ENCODE measurements at places on chromosomes 2 and 18. TPM values are rescaled to one million over a fixed set of nuclear protein-coding genes. Genes with fewer than 3 reads are reported as not detected.
A peak's percentile ranks its signal among the peaks of the same experiment; 100 is the strongest.

CFAP221 gene
- total RNA-seq: not detected

GRCh38 chr2:39893616-39894015, 114.6 kb upstream of the THUMPD2 start:
- no peak for DNase-seq
- no peak overlapping the region for H3K27ac ChIP-seq
- H3K36me3 ChIP-seq: no peaks in the 10 kb centered on the region
- H3K4me1 ChIP-seq: no peaks in the 10 kb centered on the region

GTF2A1L gene
- total RNA-seq: 0.11 TPM

- H3K27me3 ChIP-seq: peaks cover 13% of the 10 kb centered on the region
- H3K27ac ChIP-seq: no peak overlapping the region
- H3K4me1 ChIP-seq: no peaks in the 10 kb centered on the region
- no peaks in the 10 kb centered on the region for H3K36me3 ChIP-seq
Observed at GRCh38 chr2:222049946-222050345, 248.9 kb downstream of the PAX3 start.

GRCh38 chr2:112138159-112139032, at the start of gene FBLN7:
Gene FBLN7, plus strand, starts transcription at chr2:112138385. Its CDS starts 271 bp downstream, at chr2:112138656.
- no peak for DNase-seq
- H3K36me3 ChIP-seq: no peaks in the 10 kb centered on the region
- H3K27me3 ChIP-seq: peaks cover 11% of the 10 kb centered on the region
- peak within 1 kb of the TSS; percentile 38 for H3K4me3 ChIP-seq
- peaks cover 6% of the 10 kb centered on the region for H3K4me1 ChIP-seq

PROC gene
- not detected for total RNA-seq

DNA sequence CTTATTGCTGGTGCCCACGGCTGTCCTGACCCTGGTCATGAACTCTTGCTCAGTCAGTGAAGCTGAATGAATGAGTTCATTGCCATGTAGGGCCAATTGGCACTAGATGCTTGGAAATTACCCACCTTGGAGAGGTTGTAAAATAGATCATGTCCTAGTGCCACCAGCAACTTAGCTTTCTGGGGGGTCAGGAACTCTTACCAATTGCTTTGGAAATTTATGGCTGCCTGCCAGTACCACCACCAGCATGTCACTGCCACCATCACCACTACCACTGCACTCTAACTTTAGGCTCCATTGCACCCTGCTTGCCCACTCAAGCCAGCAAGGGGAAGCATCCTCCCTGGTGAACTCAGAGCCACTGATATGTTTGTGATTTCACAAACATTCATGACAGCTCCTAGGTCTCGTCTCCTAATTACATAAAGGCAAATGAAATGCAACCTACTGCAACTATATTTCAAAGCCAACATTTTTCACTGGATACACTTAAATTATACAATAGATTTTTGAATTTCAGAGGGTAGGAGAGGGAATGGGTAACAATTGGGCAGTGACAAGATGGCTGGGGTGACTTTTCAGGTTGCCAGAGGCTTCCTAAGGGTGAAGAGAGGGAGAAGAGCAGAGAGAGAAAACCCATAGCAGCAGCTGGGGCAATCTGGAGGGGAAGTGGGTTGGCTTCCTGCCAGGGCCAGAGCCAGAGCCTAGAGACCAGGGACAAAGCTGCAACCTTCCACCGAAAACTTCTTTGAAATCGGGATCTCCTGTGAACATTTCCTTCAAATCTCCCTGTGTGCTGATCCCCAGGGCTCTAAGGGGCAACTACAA, 3.5 kb upstream of the EMILIN1 start:
- no peak overlapping the region for H3K4me3 ChIP-seq
- no peak for DNase-seq
- H3K36me3 ChIP-seq: peaks cover 19% of the 10 kb centered on the region
- H3K27me3 ChIP-seq: no peaks in the 10 kb centered on the region

All from SJSA1 (cell line).